Right cardiac atrium (tissue), 5 donors: ENCODE measurements at places on chromosomes 7 and 10. TPM values are rescaled to one million over a fixed set of nuclear protein-coding genes. Genes with fewer than 3 reads are reported as not detected.

The TACR2 gene
- 0.27 TPM for polyA plus RNA-seq

The SPDYE6 gene
- 0.18 TPM for polyA plus RNA-seq

The ITPRIP gene
- polyA plus RNA-seq, result 44.8 TPM

DNA sequence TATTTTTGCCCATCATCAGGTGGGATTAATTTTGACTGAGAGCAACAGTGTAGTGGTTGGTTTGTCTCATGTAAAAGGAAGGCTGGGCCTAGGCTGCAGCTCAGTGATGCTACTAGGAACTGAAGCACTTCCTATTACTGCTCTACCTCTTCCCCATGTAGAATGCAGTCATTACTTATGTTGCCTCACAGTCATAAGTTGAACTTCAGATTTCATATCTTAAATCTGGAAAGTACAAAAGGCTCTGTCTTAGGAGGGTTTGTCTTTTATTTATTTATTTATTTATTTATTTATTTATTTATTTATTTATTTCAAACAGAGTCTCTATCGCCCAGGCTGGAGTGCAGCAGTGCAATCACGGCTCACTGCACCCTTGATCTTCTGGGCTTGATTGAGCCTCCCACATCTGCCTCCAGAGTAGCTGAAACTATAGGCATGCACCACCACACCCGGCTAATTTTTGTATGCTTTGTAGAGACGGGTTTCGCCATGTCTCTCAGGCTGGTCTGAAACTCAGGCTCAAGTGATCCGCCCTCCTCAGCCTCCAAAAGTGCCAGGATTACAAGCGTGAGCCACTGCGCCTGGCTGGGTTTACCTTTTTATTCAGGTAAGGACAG lies 721.7 kb upstream of the GALNT17 start:
- no peak for DNase-seq

DNA sequence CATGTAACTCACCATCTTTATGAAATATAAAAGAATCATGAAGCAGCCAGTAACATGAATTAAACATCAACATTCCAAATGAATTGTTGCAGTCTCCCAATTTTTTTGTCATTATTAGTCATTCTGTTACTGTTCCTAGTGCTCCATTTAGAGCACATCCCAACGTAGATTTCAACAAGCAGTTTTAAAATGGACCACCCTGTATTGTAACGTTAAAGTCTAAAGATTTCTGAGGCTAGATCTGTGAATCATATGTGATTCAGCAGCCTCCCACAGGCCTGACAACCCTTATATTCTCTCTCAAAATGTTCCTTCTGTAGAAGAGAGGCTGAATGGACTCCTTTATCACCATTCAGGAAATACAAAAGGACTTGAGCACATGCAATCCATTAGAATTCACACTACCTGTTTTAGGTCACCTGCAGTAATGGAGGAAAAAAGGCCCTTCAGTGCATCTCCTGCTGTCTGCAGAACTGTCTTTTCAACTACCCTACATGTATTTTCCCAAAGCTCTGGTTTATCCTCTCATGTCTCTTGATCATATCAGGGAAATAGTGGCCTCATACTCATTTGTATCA lies 81.4 kb downstream of the CACNA2D1 start:
- no peak for DNase-seq

The CLDN12 gene
- 24.7 TPM for polyA plus RNA-seq

The ITPRID1 gene
- polyA plus RNA-seq, result not detected

GRCh38 chr7:154287356-154287755 lies 235.2 kb downstream of the DPP6 start:
- DNase-seq, result no peak
